Caco-2 (cell line): ENCODE measurements at places on chromosomes 13 and 19. TPM values are rescaled to one million over a fixed set of nuclear protein-coding genes. Genes with fewer than 3 reads are reported as not detected.

- no peaks in the 10 kb centered on the region for H3K4me1 ChIP-seq
- no peaks in the 10 kb centered on the region for H3K27me3 ChIP-seq
- H3K27ac ChIP-seq = no peak overlapping the region
- DNase-seq = no peak
- H3K4me3 ChIP-seq = no peak overlapping the region
These were observed 193.1 kb downstream of the VWA8 start for GRCh38 chr13:41767801-41768200.

GRCh38 chr19:10963865-10964264, 3.0 kb downstream of the SMARCA4 start:
- H3K4me1 ChIP-seq = peaks cover 9% of the 10 kb centered on the region; the same call in 1 of the 2 replicates
- no peak for DNase-seq
- H3K4me3 ChIP-seq = no peak overlapping the region
- no peaks in the 10 kb centered on the region for H3K27me3 ChIP-seq
- H3K27ac ChIP-seq = no peak overlapping the region

- H3K27ac ChIP-seq = no peak overlapping the region
- no peak for DNase-seq
- H3K4me1 ChIP-seq = peaks cover 22% of the 10 kb centered on the region
- H3K27me3 ChIP-seq = no peaks in the 10 kb centered on the region
These were observed 5.9 kb downstream of the RAB8A start for GRCh38 chr19:16117594-16118033.

DNA sequence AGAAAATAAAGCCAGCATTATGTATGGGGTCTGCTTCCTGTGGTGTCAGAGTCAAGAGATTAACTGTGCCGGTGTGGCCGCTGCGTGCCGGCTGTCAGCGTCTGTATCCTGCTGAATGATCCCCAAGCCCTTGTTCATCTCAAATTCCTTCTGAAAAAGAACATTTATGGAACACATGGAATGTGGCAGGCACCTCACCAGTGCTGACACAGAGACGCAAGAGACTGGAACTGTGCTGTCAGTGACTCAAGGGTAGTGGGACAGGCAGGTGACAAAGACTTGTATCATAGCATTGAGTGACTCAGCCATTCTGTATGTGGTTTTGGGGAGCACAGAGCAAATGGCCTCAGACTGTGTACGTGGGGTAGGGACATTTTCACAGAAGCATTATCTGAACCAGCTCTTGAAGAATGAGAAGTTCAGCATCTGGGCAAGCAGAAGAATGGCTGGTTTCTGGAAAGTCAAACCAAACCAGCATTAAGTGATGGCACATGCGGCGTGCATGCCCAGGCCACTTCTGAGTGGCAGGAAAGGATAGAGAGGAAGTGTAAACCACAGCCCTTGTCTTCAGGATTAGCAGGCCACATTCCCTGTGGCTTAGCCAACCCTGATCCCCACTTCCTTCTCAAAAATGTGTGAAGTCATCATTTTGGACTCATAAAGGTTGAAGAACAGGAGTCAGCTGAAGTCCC, 54.0 kb upstream of the IRS2 start:
- H3K4me1 ChIP-seq = peaks cover 3% of the 10 kb centered on the region
- no peak overlapping the region for H3K27ac ChIP-seq
- DNase-seq = no peak
- no peaks in the 10 kb centered on the region for H3K36me3 ChIP-seq
- no peak overlapping the region for H3K4me3 ChIP-seq

DNA sequence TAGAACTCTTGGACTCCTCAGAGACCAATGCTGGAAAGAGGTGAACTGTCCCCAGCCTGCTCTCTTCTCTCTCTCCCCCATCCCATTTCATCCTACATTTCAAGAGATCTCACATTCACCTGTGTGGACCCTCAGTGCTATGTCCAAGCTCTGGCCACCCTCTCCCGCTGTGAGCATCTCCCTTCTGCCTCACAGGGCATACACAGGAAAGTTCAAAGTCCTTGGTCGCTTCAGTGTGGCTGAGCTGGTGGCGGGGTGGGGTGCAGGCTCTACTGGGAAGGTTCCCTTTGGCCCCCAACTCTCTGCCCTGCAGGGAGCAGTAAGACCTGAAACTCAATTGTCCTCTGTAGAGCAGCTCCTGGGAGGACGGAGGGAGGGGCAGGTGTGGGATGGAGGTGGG, 27.0 kb downstream of the SPTBN4 start:
- no peaks in the 10 kb centered on the region for H3K27me3 ChIP-seq
- no peaks in the 10 kb centered on the region for H3K4me1 ChIP-seq
- no peak overlapping the region for H3K27ac ChIP-seq
- H3K4me3 ChIP-seq = no peak overlapping the region
- no peaks in the 10 kb centered on the region for H3K36me3 ChIP-seq

GRCh38 chr13:32752311-32752710, 166.1 kb downstream of the PDS5B start:
- no peak overlapping the region for H3K27ac ChIP-seq
- H3K36me3 ChIP-seq = no peaks in the 10 kb centered on the region
- H3K4me3 ChIP-seq = no peak overlapping the region
- DNase-seq = no peak
- H3K4me1 ChIP-seq = 0 out of 2 replicates have a peak, but pooled peaks cover 3% of the 10 kb centered on the region

GRCh38 chr19:20664901-20665781, 3.8 kb upstream of the ZNF626 start:
- no peak overlapping the region for H3K27ac ChIP-seq
- H3K27me3 ChIP-seq = no peaks in the 10 kb centered on the region
- H3K4me3 ChIP-seq = no peak overlapping the region
- H3K36me3 ChIP-seq = no peaks in the 10 kb centered on the region
- DNase-seq = no peak

GRCh38 chr19:28036486-28036885, 1176.5 kb downstream of the UQCRFS1 start:
- H3K27ac ChIP-seq = no peak overlapping the region
- H3K4me1 ChIP-seq = no peaks in the 10 kb centered on the region
- no peak for DNase-seq
- H3K4me3 ChIP-seq = no peak overlapping the region
- no peaks in the 10 kb centered on the region for H3K36me3 ChIP-seq

Gene ITGBL1
- total RNA-seq = not detected in 2 replicates

Gene ZNF414
- 17.2 and 25.0 TPM in 2 replicates for total RNA-seq

Gene TRPM4
- total RNA-seq = 27.8 and 31.4 TPM in 2 replicates

Gene ZNF763
- 0.84 and 2.7 TPM in 2 replicates for total RNA-seq

Gene TMPRSS9
- 0.49 and 0.66 TPM in 2 replicates for total RNA-seq
